COR-L47 (cell line): ENCODE measurements at places on chromosomes 16 and 17.

GRCh38 chr17:46788796-46789195, 29.7 kb downstream of the WNT3 start:
- no peak for DNase-seq

GRCh38 chr17:79977161-79977631, 58.5 kb downstream of the TBC1D16 start:
- no peak for DNase-seq

- peak; percentile 73 for DNase-seq
These were observed 1.3 kb upstream of the SOCS1 start for GRCh38 chr16:11257131-11257938.

DNA sequence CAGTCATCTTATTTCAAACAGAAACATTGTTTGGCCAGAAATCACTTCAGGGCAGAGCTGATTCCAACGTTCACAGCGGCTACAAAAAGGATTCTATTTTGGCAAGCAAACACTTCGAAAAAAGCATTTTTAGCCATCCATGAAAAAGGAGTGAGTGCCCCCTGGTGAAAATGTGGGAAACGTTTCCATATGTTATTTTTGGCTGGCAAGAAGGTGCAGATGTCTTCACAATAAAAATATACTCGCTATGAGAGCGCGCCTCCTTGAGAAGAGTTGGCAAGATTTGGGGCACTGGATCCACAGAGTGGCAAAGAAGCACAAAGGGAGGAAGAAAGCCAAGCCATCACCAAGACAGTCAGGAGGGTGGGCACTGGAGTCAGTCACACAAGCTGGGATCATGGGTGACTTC, 191.1 kb downstream of the CHD9NB start:
- peak; percentile 59 for DNase-seq

DNA sequence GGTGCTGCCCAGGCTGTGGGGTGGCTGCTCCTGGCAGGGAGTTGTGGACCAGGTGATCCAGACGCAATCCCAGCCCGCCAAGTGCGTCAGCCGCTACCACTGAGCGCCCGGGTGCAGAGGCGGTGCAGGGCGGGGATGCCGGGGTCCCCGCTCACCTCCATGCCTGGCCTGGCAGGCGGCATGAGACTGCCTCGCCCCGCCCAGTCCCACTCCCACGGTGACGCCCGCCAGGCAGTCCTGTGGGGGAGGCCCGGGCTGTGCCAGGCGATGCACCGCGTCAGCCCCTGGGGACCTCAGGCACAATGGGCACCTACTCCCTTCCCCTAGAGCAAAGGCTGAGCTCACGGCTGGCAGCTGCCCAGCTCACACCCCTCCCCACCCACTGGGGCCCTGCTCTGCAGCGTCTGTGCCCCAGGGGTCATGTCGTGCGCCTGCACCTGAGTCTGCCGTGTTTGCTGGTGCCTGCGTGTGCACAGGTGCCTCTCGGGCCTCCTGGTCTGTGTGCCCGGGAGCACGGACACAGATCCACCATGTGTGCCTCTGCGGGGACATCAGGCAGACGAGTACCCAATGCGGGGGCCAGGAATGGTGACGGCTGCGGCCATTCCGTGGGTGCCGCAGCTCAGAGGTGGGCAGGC, 5.3 kb downstream of the RPUSD1 start:
- DNase-seq, result peak; percentile 89

DNA sequence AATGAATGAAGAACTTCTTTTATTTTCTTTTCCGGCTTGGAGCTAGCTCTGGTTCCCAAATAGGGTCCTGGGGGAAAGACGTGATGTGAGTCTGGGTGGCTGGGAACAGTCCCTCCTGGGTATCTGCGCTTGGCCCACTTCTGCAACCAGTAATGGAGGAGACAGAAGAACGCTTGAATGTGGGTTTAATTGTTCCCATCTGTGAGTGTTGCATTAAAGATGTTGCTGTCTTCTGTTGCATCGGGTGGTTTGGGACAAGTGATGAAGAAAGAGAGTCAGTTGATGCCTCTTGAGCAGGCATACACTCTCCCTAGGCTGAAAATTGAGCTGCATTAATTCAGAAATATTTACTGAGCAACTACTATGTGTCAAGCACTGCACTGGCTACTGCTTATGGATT, 511.1 kb downstream of the CDH13 start:
- no peak for DNase-seq

DNA sequence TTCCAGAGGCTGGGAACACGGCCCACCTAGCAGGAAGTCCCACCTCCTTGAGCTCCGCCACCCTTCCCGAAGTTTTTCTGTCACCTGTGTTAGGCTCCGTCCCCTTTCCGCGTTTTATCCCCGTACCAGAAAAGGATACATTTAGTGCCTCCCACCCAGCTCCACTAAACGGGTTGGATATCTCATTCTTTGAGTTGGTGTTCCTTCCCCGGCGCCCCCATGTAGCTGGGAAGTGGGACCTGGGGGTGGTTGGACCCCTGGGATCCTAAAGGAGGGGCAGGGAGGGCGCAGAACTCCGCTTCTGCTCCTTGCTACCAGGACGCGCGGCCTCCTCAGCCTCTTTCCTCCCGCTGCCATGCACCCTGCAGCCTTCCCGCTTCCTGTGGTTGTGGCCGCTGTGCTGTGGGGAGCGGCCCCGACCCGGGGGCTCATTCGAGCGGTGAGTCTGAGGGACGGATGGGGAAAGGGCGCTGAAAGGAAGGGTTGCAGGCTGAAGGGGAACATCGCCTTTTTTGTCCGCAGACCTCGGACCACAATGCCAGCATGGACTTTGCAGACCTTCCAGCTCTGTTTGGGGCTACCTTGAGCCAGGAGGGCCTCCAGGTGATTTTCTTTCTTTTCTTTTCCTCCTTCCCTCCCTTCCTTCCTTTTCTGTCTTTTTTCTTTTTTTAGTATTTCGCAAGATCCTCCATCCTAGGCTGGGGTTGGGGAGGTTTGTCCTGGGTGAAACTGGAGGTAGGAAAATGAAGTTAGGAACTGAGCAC, 669 bp downstream of the RNF167 start:
- DNase-seq, result no peak

- no peak for DNase-seq
These were observed 941.0 kb downstream of the KCNJ2 start for GRCh38 chr17:71110326-71110725.

- DNase-seq, result no peak
These were observed 10.2 kb downstream of the CACNB1 start for GRCh38 chr17:39187152-39187830.

- DNase-seq, result no peak
These were observed 210.5 kb upstream of the C16orf82 start for GRCh38 chr16:26856271-26856670.

DNA sequence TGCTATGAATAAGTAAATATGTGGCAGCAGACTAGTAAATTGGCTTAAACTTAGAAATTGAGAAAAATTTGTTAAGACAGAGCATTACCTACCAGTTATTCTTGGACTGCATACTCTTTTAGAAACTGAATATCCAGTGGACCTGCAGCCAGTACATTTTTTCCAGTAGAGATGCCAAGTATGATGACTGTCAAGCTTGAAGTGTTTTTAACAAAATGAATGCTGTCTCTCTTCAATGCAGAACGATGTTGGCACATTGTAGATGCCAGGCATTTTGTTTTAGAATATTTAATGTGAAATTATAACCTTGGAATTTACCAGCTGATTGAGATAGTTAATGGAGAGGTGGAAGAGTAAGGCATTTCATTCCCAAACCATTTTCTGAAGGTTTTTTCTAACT, 52.5 kb downstream of the NFAT5 start:
- no peak for DNase-seq

DNA sequence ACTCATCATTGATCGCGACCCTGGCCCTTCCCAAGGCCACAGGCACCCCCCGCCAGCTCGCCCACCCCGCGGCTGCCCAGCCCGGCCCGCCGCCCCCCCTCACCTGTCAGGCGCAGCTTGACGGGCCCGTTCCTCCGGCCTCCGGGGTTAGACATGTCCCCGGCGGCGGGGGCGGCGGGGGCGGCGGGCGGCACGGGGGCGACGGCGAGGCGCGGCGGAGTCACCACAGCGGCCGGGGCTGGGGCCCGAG, 456 bp downstream of the SMURF2 start:
- no peak for DNase-seq

- DNase-seq, result no peak
These were observed 215.8 kb downstream of the BCAS3 start for GRCh38 chr17:60893475-60893874.

DNA sequence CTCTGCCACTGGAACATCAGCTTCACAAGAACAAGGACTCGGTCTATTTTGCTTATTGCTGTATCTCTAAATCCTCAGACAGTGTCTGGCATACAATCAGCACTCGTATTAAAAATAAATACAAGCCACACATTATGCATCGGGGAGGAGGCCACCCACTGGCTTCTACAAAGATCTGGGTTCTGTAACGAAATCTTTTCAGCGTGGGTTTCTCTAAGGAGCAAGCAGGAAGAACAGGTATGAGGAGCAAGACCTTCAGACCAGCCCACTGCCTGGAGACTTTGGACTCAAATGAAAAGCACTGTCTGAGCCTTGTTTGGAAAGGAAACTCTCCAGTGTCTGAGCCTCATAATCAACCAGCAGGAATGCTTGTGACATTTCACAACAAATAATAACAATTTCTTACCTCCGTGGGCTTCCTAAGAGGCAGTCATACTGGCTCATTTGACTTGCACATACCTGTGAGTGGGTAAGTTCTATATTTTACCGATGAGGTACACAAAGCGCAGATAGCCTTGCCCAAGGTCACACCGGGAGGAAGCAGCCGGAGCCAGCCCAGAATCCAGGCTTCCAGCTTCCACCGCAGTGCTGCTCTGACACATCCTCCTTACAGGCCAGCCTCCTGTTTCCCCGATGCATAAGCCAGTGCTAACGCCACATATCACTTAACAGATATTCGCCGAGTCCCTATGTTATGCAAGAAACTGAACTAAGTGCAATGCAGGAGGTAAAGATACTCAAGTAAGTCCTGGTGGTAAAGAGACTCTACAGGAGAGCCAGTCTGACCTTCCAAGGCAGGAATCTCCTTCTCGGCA, 118.6 kb upstream of the TNRC6C start:
- DNase-seq, result no peak

DNA sequence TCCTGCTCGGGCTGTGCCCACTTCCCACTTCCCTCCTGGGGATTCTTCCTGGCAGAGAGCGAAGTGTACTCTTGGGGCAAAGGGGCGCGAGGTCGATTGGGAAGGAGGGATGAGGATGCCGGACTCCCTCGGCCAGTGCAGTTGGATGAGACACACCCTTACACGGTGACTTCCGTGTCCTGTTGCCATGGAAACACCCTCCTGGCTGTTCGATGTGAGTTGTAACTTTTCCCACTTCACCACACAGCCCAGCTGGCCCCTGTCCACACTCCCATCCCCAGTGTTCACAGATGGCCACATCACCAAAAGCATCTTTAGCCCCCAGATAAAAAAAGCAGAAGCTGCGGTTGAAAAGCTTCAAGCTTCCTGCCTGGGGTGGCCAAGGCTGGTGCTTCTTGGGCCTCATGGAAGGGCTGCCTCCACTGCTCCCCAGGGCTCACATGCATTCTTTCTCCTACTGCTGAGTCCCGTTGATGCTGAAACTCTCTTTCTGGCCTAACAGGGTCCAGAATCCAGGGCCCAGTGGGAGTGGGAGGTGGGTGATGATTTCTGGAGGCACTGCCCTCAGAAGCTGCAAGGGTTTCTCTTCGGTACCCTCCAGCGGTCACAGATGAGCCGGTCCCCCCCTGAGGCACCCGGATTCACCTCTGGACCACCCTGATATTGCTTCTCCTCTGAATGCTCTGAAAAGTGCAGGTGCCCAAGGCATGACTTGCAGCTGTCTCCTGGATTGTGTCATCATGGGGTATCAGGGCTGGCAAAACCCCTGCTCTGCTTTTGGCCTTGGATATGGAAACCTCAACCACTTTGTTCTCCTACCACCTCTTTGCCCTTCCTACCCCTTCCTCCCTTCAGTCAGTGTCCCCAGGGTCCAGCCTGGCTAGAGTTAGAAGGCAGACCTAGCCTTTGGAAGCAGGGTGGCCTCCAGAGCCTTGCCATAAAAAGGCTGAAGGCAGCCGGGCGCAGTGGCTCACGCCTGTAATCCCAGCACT, 2.2 kb upstream of the TRAF4 start:
- DNase-seq, result no peak

- DNase-seq, result no peak
These were observed 196.3 kb upstream of the CDH11 start for GRCh38 chr16:65318138-65318537.

DNA sequence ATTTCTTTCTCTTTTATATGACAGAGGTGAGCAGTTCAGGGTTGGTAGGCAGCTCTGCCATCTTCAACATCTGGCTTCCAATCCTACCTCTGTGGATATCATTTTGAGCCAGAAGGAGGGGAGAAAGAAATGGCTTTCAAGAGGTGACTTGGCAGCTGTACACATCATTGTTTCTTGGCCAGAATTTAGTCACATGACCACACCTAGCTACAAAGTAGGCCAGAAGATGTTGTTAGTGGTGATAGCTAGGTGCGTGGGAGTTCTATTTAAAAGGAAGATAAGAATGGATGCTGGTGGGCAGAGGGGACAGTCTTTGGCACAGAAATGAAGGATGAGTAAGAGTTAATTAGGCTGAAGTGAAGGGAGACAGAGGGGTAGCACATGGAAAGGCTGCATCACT, 29.2 kb upstream of the MPHOSPH6 start:
- no peak for DNase-seq
